ENCODE measurements at places on chromosomes 5 and 9.

DNA sequence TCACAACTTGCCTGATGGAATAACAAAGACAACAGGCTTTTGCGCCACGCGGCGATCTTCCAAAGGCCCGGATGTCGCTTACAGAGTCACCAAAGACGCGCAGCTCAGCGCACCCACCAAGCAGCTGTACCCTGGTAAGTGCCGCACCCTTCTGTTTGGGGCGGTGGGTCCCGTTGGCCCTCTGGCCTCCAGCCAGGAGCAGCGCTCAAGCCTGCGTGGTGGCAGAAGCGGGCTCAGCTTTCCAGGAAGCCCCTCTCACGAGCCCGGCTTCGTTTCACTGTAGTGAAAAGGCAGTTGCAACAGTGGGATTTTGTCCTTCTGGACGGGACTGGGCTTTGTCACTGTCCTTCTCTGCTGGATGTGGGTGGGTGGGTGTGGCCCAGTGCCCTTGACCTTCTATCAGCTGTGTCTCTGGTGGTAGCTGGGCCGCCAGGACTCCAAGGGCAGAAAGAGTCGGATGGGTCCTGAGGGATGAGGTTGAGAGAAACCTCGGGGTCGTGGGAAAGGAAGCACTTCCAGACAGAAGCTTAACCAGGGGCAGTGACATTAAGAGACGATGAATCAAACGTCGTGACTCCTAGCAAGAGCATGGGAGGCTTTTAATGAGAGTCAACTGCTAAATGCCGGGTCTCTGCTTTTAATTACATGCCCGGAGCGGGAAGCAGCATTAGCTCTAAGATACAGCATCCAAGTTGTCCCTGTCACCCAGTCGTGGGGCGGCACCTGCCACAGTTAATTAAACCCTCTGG, 49.5 kb downstream of the COL5A1 start:
- DNase-seq, result no peak

- no peak for DNase-seq
Observed at GRCh38 chr5:42514754-42515153, 91.5 kb downstream of the GHR start.

- no peak for DNase-seq
Observed at GRCh38 chr5:102701748-102702147, 53.4 kb upstream of the PAM start.

DNA sequence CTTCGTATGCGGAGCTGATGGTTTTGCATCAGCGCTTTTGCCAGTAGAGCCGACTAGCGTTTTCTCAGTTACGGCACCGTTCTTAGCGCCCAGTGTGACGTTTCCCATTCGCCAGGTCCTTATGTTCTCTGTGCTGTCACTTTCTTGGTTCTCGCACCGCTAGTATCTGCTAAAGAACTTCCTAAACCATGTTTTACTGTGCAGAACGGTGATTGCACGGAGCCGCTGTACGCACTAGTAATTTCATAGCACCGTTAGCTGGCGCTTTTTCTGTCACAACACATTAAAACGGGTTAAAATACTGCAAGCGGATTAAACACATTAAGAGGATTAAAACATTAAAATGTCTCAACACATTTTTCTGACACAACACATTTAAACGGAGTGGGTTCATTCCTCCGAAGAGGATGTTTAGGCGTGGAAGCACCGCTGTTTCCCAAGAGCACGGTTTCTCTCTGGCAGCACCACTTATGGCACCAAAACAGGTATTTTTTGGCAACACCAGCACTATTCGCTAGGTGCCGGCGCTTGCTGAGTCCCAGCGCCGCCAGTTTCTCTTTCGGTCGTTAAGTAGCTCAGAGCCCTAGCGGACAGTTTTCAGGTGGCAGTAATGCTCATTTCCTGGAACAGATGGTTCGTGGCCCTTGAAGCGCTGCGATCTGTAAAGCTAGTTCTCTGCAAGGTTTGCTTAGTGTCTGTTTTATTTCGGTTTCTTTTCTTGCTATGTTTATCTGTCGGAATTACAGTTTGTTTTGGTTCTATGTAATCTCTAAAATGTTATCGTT, 20.3 kb downstream of the ANXA2R start:
- DNase-seq, result peak; percentile 92

- no peak for DNase-seq
Observed at GRCh38 chr9:27212191-27212590, 84.8 kb downstream of the EQTN start.

DNA sequence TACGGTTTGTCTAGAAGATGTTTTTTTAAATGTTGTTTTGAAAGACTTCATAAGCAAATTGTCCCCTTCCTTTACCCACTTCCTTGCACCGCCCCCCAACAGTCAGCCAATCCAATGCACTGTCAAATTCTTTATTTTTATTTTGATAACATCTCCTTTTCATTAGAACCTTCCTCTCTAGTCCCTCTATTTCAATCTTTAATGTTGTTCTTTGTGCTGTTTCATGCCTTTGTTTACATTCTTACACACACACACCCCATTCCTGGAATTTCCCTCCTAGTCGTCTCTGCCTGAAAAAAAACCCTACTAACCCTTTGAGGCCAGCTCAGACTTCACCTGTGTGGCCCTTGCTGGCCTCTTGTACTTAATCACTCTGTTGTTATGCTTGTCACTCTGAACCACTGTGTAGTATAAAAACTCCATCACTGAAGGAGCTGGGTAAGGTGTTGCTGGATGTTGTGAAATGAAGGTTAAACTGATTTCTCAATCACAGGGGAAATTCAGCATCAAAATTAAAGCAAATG, 133.4 kb downstream of the UGCG start:
- DNase-seq, result no peak

DNA sequence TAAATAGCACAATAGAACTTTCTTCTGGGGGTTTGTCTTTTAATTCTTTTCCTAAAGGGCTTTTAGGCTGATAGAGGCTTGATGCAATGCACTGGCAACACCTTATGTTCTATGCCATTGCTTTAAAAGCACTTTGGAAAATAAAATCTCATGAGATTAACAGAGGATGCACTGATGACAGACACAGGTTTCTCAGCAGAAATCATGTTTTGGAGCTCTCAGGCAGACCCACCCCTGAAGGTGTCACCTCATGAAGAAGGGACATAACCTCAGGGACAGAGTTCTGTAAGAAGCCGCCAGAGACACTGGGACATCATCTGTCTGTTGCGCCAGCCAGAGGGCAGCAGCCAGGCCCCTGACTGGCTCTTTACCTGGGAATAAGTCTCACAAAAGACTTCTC, 27.7 kb downstream of the SLC22A5 start:
- no peak for DNase-seq

- no peak for DNase-seq
Observed at GRCh38 chr5:174567506-174568141, 156.8 kb upstream of the MSX2 start.

GRCh38 chr9:109799141-109799540, 19.1 kb downstream of the PALM2AKAP2 start:
- no peak for DNase-seq

DNA sequence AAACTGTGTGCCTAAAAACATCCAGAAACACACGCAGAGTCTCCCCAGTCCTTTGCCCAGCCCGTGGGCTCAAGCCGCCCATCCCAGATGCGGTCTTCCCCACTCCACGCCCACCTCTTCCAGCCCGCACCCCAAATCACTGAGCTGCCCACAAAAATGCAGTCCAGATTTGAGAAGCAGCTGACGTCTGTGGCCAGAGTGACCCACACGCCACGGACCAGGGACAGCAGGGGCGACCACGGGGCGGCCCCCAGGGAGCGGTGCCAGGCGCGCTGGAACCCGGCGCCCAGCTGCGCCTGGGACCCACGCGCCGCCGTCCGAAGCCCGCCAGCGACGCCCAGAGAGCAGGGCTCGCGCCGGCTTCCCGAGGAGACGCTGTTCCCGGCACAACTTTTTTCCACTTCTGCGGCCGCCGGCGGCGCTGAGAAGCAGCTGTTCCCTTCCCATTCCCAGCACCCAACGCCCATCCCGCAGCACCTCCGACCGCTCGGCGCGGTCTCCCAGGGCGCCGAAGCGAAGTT, 674 bp downstream of the LHFPL2 start:
- peak; percentile 21 for DNase-seq

GRCh38 chr9:77819657-77820056, 171.5 kb upstream of the GNA14 start:
- no peak for DNase-seq

- DNase-seq, result no peak
Observed at GRCh38 chr9:103242025-103242424, 246.9 kb downstream of the CYLC2 start.

- no peak for DNase-seq
Observed at GRCh38 chr9:97535771-97536170, 34.3 kb downstream of the TMOD1 start.

GRCh38 chr5:61995486-61995885, 310.5 kb upstream of the KIF2A start:
- DNase-seq, result no peak

- DNase-seq, result no peak
Observed at GRCh38 chr9:127185931-127186781, 63.7 kb upstream of the ANGPTL2 start.

- no peak for DNase-seq
Observed at GRCh38 chr5:106825374-106825773, 845.4 kb downstream of the EFNA5 start.

GRCh38 chr5:52328220-52328806, 459.4 kb upstream of the ITGA1 start:
- no peak for DNase-seq

DNA sequence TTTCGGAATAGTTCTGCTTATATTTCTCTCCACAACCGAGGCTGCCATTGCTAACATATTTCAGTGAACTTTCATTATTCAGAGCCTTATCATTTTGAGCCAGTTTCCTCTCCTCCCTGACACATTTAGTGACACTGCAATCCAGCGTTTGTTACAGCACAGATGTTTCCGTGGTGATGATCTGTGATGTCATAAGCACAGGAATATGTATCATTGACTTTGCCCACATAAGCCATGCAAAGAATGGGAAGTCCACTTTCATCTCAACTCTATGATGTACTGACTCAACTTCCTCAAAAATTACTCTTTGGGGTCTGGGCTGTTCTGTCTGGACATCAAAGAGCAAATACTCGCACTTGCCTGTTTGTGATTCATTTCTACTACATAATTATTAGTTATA, 291.8 kb downstream of the EBF1 start:
- DNase-seq, result no peak

GRCh38 chr5:3963652-3964051, 368.0 kb downstream of the IRX1 start:
- DNase-seq, result no peak

- no peak for DNase-seq
Observed at GRCh38 chr9:99259231-99259918, 37.3 kb downstream of the SEC61B start.

DNA sequence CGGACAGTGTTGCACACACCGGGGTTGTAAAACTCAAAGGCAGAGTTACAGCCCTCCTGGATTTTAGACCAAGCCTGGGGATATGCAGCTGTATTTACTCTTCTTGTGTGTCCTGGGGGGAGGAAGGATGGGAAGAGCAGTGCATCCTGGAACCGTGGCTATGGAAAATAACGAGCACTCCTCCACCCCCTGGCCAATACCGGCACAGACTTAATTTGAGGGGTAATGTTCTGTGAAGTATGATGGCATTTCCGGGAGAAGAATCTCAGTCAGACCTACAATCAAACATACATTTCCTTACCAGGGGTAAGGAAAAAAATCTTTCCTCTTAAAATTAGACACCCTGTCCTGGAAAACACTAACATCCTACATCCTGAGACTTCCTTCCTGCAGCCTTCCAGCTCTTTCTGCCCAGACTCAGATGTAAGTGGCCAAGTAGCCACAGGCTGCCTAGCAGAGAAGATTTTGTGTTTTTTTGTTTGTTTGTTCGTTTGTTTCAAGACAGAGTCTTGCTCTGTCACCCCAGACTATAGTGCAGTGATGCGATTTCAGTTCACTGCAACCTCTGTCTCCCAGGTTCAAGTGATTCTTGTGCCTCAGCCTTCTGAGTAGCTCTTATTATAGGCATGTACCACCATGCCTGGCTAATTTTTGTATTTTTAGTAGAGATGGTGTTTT, 11.0 kb upstream of the ERMP1 start:
- peak; percentile 63 for DNase-seq

DNA sequence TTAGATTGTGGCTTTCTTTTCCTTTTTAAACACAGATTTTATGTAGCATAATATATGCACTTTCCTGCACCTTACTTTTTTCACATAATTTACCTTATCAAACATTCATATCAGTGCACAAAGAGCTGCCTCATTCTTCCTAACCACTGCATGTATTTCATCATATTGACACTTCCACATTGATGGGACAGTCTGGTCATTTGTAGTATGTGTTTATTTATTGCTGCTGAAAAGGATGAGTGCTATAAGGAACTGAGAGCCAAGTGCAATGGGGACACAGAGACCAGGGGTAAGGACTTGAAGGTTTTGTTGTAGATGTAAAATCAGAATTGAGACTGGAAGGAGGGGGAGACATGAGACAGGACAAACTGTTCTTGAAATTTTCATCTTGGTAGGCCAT, 193.8 kb downstream of the SMARCA2 start:
- no peak for DNase-seq

GRCh38 chr5:167869125-167869524, 422.3 kb upstream of the WWC1 start:
- DNase-seq, result no peak

DNA sequence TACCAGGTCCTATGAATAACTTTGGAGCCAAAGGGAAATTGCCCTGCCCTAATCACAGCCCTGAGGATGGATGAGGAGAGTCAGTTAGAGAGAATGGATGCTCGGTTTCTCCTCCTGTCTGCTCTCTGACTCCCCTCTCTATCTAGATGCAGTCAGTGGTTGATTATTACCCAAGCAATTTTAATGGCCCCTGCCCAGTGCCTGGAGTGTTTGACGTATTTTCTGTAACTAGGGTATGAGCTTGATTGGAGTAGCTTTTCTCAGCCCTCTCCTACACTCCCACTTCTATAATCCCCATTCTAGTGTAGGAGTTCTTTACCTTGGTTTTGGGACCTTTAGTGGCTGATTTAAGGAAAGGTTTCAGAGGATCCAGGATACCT, 60.4 kb downstream of the DOCK2 start:
- DNase-seq, result no peak

Measured in NCI-H510A treated with DMSO at 0.1 percent for 48 hours (cell line).